ENCODE measurements at places on chromosomes 4 and X.

GRCh38 chr4:24850674-24851073 is 55.3 kb downstream of the SOD3 start:
- DNase-seq = no peak

DNA sequence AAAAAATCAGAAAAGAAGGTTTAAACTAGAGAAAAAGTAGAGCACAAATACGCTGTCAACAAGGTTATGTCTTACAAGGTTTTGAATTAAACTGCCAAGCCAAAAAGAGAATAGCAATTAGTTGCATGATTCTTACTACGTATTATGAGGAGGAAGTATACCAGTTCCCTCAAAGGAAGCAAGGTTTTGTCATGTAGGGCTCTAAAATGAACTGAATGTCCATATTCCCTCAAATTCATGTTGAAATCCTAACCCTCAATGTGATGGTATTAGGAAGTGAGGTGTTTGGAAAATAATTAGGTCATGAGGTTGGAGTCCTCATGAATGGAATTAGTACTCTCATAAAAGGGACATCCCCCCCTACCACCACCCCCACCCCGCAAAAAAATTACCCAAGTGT is 201.0 kb downstream of the FBXW7 start:
- DNase-seq = no peak

DNA sequence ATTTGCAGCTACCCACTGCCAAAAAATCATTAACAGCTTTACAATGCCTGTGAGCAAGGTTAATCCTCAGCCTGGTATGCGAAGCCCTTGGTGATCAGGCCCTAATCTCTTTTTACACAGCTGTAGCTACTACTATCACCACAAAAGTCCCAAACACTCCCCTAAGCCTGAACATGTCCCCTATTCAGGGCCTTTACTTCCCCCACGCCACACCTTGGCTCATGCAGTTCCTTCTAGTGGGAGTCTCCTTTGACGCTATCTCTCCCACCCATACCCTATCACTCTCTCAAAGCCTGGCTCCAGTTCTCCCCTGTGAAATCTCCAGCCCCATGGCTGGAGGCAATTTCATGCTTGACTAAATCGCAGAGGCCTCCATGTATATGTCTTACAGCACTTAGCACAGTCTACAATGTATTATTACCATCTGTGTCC is 90.6 kb upstream of the CBR4 start:
- no peak for DNase-seq

DNA sequence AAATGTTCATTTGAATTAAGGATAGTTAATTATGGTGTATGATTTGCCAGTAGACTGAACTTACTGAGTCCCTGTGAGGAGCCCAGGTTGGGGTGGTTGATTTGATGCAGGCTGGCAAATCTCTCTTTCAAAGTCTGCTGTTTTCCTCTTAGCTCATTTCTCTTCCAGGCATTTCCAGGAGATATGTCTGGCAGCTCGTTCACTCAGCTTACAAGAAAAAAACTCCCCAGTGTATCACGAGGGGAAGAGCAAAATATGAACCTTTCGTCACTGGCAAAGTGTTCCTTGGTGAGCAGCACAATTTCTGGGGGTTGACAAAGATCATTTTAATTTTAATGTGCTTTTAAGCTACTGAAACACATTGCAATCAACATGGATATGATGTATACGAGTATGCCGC is 244.2 kb downstream of the CBLL2 start:
- no peak for DNase-seq

GRCh38 chrX:103729015-103729414 is 18.3 kb downstream of the TMEM31 start:
- no peak for DNase-seq

DNA sequence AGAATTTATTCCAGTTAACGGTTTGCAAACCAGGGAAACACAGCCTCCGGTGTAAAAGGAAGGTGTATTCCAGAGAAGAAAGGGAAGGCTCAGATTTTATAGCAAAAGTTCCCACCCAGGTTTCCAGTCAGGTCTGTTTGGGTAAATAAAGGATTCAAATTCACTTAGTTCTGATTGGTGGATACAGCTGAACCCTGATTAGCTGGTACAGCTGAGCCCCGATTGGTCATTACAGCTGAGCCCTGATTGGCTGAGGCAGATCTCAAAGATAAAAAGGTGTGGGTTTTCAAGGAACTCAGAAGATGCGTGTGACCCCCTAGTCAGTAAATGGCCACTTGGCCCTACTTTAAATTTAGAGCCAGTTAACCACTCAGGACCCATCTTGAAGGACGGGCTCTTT is 6.6 kb downstream of the CLRN2 start:
- DNase-seq = no peak

DNA sequence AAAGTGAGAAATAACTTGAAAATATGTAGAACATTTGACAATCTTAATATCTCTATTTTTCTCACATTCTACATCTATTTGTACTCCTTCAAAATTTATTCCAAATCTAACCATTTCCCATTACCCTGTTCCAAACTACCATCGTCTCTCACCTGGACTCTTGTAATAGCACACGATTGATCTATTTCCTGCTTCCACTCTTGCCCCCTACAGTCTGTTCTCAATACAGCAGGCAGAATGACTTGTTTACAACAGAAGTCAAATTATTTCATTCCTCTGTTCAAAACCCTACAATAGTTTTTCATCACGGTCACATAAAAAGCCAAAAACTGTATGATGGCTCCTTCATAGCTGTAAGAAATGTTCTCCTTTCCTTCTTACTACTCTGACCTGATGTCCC is 21.1 kb upstream of the LUZP4 start:
- no peak for DNase-seq

DNA sequence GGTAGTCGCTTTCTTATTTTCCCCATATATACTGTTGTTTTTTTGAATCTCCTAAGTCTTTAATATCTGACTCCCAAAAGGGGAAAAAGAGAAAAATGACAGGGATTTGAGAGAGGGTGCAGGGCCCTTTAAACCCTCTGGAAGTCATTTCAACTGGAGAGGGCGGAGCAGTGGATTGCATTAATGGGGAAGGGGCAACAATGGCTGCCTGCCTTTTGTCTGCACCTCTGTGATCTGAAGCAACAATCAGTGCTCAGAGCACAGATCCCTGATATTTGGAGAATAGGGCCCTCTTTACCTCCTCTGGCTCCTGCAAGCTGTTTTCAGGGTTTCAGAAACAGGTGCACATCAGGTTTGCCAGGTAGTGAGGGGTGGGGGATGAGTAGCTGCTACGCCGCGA is 1458.3 kb upstream of the TENM3 start:
- no peak for DNase-seq

GRCh38 chr4:123092586-123092985 is 170.2 kb upstream of the NUDT6 start:
- no peak for DNase-seq

DNA sequence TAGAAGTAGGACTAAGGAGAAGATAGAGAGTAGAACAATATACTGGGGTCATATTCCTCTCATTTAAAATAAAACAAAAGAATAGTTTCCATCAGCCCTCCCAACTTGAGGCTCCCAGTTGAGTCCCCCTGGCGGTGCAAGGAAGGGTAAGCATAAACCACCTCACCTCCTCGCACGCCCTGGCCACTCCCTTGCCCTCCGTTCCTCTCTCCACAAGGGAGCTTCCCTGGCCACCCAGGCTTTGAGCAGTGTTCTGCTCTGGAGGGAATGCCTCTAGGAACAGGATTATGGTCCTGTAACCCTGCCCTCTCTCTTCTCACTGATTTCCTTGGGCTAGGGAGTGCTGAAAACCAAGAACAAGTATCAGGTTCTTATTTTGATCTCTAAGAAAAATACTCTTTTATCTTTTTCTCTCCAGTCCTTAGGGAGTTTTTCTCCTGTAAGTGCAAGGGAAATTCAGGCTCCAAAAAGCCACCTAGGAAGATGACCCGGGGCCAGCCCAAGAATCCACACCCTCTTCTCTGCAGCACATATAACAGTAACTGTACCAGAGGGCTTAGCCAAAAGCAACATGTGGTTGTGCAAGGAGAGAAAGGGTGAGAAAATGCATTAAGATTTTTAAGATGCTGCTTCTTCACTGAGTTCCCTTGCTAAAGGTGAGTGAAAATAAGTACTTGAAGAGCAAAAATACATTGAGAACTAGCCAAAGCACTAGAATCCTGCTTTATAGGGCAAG is 69.9 kb downstream of the USP38 start:
- no peak for DNase-seq

DNA sequence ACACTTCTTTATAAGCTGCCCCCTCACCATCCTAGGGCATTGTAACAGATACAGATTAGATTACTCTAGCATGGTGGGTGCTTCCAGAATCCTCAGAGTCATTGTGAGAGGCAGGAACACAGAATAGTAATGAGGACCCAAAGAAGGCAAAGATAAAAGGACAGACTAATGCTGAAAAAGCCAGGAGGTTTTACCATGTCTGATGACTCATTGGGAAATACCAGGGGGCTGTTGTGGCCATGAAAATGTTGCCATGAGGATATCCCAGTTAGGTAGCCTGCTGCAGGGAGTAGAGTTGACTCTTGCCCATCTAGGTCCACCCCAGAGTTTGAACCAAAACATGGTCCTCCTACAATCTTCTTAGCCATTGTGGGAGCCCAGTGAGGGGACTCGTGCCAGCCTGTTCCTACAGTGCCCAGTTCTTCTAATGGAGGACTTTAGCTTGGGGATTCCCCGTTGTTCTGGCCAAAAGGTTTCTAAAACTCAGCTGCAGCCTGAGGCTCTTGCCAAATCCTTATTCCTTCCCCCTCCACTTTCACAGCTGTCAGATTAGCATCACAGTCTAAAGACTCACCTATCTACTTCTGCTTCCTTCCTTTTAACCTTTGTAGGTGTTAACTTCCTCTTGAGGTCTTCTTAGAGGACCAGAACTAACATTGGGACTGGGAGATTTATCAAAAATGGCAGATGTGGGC is 586.0 kb upstream of the AADAT start:
- no peak for DNase-seq

GRCh38 chr4:186095406-186095805 is 9.1 kb upstream of the FAM149A start:
- DNase-seq = no peak

- no peak for DNase-seq
Observed at GRCh38 chr4:52968691-52969090, 106.6 kb downstream of the RASL11B start.

Measured in activated T-cell treated with anti-CD3 and anti-CD28 coated beads for 48 hours (primary cell).